ENCODE measurements at places on chromosomes 3 and 15.

- DNase-seq, result no peak
Measured at GRCh38 chr15:33113666-33114373, 80.7 kb downstream of the FMN1 start.

DNA sequence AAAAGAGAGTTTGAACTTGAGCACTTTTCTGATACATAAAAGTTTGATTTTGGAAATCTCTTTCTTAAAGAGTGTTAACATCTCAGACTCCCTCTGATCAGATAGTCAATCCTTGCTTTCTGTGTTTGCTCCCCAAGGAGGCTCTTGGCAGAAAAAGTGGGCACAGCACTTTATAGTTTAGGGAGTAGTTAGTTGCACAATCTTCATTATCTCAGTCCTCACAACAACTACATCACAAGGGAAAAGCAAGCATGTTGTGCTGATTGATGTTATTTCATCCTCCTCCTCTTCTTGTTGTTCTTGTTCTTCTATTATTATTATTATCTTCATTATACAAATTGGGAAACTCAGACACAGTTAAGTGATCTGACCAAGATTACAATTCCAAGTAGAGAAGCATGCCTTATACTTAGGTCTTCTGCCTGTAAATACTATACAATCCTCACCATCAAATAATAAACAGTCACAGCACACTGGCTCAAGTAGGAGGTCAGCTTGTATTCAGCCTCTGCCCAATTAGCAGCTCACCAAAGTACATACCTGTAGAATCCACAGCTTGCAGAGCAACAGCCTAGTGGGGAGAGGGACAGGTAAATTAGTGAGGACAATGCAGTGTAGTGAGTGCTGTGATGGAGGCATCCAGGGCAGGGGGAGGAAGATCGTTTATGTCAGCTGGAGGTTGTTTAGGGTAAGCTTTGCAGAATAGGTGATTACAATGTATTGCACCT is 304.1 kb upstream of the MME start:
- DNase-seq, result no peak

DNA sequence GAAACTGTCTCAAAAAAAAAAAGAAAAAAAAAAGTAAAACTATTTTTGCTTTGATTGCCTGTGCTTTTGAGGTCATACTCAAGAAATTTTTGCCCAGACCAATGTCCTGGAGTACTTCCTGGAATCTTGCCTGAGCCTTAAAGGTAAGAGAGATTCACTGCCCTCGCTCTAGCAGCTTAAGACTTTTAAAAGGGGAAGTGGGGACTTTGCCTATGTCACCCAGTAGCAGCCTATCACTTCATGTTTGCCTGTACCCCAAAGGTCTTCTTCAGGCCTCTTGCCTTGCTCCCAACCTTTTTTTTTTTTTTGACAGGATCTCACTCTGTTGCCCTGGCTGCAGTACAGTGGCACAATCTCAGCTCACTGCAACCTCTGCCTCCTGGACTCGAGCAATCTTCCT is 18.9 kb upstream of the GOLGB1 start:
- no peak for DNase-seq

GRCh38 chr3:33658621-33658990 is 59.4 kb downstream of the CLASP2 start:
- no peak for DNase-seq

- DNase-seq, result no peak
Measured at GRCh38 chr3:120741837-120742197, 499 bp downstream of the RABL3 start.

GRCh38 chr3:117920253-117920898 is 1114.3 kb downstream of the IGSF11 start:
- DNase-seq, result no peak

- DNase-seq, result no peak
Measured at GRCh38 chr15:98674336-98674735, 26.0 kb downstream of the IGF1R start.

DNA sequence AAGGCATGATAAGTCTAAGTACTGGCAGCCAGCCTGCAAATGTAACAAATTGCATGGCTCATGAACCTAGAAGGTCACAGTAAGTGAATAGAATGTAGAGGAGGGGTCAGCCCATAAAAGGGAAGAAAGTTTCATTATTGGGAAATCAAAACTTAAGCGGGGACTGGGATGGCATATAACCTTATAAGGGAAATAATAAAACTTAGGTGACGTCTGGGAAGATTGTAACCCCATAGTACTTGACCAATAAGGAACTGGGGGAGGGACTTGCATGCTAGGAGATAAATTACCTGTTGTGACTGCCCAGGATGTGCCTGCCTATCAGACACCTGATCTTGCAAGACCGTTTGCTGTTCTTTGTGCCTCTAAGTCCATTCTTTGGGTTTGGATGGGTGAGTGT is 28.1 kb upstream of the MCTP2 start:
- no peak for DNase-seq

DNA sequence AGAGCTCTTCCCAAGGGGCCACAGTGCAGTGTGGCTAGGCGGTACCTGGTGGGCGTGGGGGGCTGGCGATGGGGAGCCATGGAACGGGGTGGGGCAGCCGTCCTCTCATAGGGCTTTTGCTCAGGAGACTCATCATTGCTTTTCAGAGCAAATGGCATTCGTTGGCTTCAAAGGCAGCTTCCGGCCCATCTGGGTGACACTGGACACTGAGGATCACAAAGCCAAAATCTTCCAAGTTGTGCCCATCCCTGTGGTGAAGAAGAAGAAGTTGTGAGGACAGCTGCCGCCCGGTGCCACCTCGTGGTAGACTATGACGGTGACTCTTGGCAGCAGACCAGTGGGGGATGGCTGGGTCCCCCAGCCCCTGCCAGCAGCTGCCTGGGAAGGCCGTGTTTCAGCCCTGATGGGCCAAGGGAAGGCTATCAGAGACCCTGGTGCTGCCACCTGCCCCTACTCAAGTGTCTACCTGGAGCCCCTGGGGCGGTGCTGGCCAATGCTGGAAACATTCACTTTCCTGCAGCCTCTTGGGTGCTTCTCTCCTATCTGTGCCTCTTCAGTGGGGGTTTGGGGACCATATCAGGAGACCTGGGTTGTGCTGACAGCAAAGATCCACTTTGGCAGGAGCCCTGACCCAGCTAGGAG is 40.8 kb downstream of the MESD start:
- DNase-seq, result no peak

DNA sequence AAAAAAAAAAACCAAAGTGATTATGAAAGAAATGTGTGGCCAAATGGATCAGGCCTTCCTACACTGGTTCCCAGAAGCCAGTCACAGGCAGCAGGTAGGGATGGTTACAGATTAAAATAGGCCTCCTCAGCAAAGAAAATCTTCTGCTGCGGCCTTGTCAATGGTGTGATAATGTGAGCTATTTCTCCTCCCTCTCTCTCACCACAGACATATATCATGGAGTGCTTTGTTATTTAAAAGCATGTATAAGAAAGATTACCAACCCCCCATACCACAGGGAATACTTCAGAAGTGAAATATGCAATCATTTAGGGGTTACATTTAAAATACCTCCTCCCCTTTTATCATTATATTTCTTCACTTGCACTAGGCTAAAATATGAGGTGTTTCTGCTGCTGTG is 32.2 kb upstream of the LRTM1 start:
- DNase-seq, result no peak

DNA sequence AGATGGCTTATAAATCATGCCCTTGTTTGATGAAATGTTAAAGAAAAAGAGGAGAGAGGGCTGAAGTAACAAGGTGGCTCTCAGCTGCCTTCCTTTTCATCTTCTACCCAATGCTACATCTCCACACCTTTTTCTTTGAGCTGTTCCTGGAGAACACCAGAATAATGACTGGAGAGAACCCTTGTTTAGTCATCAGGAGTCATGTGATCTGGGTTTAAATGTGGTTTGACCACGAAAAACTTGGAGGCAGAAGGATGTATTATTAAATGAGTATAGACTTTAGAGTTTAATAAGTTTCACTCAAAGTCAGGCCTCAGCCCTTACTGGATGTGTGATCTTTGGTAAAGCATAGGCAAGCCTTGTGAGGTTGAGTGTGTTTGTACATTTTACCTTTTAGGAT is 230.3 kb upstream of the TBL1XR1 start:
- no peak for DNase-seq

GRCh38 chr3:138338811-138339210 is 9.2 kb upstream of the NME9 start:
- no peak for DNase-seq

- DNase-seq, result no peak
Measured at GRCh38 chr3:15522016-15522415, 510 bp upstream of the COLQ start.

DNA sequence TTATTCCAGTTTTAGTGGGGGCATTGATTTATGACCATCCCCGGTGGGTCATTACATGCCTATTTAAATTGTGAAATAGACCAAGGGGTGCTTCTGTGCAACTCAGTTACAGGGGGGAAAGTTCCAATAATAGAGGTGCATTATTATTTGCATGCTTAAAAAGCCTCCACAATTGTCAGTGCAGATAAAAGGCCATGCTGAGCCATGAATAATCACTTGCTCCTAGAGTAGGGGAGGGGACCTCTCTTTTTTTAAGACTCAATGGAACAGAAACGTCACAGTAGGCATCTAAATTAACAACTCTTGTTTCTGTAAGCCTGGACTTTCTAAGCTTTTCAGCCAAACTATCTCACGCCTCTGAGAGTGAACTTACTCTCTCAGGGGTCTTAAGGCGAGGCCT is 66.5 kb upstream of the CMTM7 start:
- DNase-seq, result no peak

GRCh38 chr3:77283108-77283507 is 243.2 kb downstream of the ROBO2 start:
- DNase-seq, result no peak

DNA sequence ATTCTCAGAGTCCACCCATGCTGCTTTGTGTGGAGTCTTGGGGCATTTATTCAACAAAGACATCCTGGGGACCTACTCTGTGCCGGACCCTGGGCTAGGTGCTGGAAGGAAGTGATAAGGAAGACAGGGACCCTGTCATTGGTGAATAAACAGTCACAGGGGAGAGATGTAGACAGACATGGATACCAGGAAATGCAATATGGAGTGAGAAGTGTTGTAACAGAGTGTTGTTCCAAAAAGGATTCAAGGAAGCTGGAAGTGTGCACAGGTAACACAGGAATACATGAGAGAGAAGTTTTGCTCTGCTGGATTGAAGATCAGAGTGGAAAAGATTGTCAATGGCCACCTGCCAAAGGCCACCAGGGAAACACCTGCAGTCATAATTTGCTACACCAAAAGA is 89.0 kb downstream of the PDCD6IP start:
- no peak for DNase-seq

DNA sequence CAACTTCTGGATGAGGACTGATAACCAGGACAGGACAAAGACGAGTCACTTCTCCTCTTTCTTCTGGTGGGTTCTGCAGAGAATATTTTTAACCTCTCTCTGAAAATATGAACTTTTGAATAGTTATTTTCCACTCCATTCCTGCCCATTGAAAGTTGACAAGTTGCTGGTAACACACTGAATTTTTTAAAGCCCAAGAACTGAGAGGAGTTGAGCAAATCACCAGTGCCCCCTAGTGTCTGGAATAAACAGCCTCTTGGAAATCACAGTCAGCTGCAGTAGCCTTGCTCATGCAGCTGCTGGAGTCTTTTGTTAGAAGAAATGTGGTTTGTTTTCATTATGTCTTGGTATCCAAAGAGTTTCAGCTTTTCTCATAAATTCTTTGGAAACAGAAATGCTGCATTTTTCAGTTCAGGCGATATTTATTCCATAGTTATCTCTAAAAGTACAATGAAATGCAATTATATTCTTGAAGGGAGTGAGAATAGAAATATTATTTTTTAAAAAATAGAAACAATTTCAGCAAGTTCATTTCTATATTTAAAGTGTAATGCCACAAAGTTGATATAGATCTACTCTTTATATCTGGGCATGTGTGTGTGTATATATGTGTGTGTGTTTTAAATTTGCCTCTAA is 741.0 kb upstream of the CBLB start:
- peak; percentile 33 for DNase-seq

GRCh38 chr15:84855765-84856164 is 28.7 kb upstream of the SLC28A1 start:
- DNase-seq, result no peak

GRCh38 chr3:39090922-39091321 is 16.5 kb downstream of the GORASP1 start:
- DNase-seq, result no peak

- DNase-seq, result no peak
Measured at GRCh38 chr3:189839576-189839975, 208.4 kb downstream of the TP63 start.

- peak; percentile 32 for DNase-seq
Measured at GRCh38 chr3:172673210-172673679, 37.6 kb downstream of the NCEH1 start.

DNA sequence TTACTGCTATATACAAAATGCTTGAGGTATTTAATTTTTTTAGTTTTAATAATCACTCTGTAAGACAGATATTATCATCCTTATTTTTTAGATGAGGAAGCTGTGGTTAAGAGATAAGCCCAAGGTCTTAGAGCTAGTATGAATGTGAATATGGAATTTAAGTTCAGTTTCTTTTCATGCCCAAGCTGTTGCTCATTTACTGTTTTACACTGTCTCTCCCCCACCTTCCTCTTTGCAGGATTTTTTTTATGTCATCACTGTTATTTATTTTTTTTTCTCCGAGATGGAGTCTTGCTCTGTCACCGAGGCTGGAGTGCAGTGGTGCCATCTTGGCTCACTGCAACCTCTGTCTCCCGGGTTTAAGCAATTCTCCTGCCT is 22.5 kb downstream of the MAP2K5 start:
- no peak for DNase-seq

GRCh38 chr15:95457520-95457919 is 873.0 kb upstream of the NR2F2 start:
- no peak for DNase-seq

- no peak for DNase-seq
Measured at GRCh38 chr3:179224584-179224983, 26.3 kb downstream of the KCNMB3 start.

GRCh38 chr3:160780245-160780644 is 24.2 kb downstream of the PPM1L start:
- no peak for DNase-seq

GRCh38 chr3:101848754-101849713 is at the start of gene NFKBIZ:
TSS of gene NFKBIZ (plus strand) at chr3:101849514. CDS start at chr3:101849629, 115 bp downstream.
- DNase-seq, result peak; percentile 99

DNA sequence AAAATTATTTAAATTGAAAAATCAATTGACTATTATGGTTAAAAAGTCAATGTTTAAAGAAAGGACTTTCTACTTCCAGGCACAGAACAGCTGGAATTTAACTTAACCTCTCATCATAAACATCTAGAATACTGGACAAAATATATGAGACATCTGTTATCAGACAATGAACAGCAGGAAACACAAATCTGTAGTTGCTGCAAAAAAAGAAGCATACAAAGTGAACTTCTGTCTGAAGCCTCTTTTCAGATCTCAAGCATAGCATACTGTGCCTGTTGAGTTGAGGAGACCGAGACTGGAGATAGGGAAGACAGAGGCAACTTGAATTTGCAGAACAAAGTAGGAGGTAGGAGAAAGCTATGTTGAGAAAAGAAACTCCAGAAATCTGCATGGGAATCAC is 140.0 kb upstream of the CBLB start:
- DNase-seq, result no peak

All from SK-N-SH (cell line).